Heart right ventricle (tissue), 16 donors: ENCODE measurements at places on chromosomes 13 and 19. TPM values are rescaled to one million over a fixed set of nuclear protein-coding genes. Genes with fewer than 3 reads are reported as not detected.

Gene ECSIT
- total RNA-seq = 124 TPM

DNA sequence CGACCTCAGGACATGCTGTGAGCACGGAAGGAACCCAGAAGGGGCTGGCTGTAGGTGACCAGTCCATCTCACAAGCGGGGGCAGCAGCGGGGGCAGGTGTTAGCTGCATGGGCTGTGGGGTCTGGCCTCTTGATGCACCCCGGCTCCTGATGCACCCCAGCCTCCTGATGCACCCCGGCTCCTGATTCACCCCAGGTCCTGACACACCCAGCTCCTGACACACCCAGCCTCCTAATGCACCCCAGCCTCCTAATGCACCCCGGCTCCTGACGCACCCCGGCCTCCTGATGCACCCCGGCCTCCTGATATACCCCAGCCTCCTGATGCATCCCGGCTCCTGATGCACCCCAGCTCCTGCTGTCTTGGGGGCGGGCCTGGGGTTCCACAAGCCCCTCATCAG lies 7.4 kb downstream of the LSM7 start:
- DNase-seq = no peak

GRCh38 chr19:49403404-49404187 lies 15.5 kb downstream of the KASH5 start:
- no peak for DNase-seq

Gene IGFL2
- not detected for total RNA-seq
